ENCODE measurements at places on chromosomes 12 and 14.

DNA sequence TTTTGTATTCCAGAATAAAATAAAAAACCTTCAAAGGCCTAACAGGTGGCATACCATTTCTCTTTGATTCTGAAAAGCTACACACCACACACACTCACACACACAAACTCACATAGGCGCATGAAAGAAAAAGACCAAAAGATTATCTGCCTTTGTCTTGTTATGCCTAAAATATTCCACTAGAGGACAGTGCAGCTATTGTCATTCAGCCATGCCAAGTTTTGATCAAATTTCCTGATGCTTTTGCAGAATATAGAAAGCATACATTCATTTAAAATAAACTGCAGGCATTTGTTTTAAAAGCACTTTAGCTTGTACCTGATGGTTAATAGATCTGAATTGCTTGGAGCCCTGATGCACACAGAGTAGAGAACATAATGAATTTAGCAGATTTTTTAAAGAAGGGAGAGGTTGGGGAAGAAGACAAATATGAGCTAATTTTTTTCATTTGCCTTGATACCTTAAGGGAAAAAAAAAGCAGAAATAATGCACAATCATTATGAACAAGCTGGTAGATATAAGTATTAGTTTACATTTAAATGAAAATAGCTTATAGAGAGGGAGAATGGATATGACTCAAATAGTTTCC lies 1766.9 kb upstream of the SEL1L start:
- DNase-seq = peak; percentile 76

DNA sequence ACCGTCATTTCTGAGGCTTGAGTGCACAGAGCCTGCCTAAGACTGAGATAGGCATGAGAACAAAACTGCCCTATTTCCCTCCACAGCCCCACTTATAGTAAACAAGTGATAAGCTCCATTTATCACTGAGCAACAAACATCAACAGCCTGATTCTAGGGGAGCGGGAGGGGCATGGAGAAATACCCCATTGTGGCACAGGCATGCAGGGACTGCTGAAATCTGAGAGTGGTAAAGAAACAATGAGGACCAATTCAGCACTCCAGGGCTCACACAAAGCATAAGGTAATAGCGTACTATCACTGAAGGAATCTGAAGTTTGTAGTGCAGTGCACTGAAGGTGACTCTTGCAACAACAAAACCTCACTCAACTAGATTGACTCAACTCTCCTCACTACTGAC lies 186.7 kb downstream of the ANO2 start:
- DNase-seq = no peak

DNA sequence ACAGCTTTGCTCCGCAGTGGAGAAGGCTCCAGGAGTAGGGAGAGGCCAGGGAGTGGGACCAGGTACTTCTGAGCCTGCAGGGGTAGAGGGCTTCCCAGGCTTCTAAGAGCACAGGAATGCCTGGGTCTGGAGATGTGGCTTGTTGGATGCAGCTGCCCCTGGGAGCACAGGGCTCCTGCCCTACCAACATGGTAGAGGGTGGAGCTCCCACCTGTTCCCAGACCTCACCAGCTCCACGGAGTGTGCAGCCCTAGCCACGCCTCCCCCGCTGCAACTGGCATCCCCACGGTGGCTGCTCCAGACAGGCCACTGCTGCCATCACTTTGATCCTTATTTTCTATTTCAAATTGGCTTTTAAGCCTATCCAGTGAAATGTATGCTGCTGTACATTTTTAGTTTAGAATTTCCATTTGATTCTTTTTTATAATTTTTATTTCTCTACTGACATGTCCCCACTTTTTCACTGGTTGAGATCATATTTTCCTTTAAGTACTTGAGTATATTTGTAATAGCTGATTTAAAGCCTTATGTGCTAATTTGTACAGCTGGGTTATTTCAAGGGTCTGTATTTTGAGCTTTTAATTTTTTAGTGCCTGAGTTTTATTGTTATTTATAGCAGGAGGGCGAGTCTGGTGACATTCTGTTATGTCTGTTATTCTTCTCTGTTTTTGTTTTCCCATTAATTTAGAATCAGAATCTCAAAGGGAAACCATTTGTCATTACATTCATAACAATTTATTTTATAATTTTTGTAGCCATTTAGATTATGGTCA lies 78.0 kb downstream of the DERA start:
- DNase-seq = no peak

- DNase-seq = peak; percentile 12
Measured at GRCh38 chr12:58138424-58138823, 197.1 kb downstream of the ATP23 start.

GRCh38 chr12:1827826-1828805 lies 7.8 kb downstream of the LRTM2 start:
- DNase-seq = no peak

DNA sequence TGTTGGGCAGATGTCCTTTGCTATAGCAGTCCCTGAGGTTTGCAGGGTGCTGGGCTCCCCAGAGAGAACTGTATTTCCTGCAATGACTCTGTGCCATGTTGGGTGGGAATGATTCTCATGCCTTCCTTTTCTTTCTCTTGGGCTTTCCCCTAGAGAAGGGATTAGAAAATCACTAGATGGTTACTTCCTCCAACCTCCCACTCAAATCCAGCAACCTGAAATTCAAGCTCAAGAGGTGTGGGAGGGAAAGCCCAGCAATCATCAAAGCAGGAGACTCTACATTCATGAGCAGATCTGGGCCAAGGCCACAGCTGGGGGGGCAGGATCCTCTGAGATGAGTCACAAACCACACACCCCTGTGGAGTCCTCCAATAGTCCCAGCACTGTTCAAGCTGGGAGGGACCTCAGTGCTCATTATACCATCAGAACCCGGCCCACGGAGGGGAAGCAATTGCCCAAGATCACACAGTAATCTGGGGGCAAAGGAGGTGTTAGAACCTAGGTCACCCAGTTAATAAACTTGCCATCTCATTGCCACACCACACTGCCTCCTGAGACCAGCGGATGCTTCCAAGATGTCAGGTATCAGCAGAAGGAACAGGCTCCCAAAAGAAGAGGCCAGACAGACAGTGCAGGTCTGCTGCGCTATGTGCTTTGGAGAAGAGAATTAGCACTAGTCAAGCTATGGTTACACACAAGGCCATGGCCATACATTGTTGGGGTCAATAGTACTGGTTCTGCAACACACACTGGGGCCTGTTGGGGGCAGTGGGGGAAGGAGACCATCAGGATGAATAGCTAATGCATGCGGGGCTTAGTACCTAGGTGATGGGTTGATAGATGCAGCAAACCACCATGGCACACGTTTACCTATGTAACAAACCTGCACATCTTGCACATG lies 65.7 kb downstream of the TTC9 start:
- peak; percentile 8 for DNase-seq

GRCh38 chr14:24270537-24271133 lies 762 bp downstream of the RABGGTA start:
- DNase-seq = no peak

DNA sequence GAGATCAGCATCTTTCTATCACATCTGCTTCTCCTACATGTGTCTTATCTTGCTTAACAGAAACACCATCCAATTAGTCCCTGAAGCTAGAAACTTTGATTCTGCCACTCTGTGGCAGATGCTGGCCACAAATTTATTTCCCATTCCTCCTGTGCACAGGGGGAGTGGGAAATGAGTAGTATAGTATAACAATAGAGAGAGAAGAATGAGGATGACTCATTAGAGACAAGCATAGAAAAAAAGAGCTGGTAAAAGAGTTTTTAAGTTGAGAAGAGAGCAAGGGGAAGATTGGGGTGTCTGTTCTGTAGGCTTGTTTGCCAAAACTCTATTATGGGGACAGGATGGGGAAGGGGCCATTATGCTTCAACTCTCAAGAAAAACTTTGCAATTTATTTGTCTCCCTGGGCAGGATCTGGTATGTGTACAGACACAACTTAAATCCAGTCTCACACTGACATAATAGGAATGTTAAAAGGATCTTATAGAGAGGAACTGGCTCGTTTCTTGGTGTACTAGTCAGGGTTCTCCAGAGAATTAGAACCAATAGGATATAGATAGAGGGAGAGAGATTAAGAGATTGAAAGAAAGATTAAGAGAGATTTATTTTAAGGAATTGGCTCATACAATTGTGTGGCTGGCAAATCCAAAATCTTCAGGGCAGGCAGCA lies 142.6 kb upstream of the CPSF6 start:
- DNase-seq = peak; percentile 39

DNA sequence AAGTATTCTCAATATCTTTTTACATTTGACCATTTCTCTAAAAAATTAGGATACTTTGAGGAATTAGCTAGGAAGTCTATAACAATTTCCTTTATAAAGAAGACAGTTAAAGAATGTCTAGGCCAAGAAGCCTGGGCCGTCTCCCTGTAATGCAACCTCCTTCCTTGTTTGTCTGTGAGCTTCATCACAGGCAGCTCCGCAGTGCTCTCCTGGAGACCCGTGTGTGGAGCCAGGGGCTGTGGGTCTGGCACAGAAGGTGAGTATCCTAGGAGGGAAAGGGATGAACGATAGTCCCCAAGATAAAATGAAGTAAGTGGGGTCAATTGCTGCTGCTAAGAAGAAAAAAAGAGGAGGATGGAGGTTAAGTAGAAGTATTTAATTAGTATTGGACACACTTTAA lies 31.8 kb upstream of the ATP23 start:
- DNase-seq = no peak

DNA sequence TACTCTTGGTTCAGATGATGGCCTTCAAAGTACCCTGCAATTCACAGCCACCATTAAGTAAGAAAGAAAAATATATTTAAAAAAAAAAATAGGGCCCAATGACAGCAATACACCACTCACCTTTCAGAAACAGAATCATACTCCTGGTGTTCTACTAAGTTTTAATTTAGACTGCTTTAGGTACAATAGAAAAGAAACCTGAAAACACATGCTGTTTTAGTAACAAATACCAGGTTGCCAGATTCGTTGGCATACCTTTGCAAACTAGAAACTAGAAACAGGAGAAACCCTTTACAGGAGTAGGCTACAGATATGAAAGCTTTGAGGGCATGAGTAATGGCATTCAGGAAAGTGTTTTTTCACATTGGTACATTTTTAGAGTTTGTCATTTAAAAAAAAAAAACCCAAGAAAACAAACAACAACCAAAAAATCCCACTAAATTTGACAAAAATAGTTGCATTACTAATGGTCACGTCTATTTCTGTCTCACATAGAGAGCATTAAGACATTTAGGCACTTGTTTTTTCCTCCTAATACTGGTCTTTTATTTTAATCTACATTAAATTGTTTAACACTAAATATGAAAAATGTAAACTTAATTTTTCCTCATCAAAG lies 4.0 kb downstream of the SIX1 start:
- no peak for DNase-seq

DNA sequence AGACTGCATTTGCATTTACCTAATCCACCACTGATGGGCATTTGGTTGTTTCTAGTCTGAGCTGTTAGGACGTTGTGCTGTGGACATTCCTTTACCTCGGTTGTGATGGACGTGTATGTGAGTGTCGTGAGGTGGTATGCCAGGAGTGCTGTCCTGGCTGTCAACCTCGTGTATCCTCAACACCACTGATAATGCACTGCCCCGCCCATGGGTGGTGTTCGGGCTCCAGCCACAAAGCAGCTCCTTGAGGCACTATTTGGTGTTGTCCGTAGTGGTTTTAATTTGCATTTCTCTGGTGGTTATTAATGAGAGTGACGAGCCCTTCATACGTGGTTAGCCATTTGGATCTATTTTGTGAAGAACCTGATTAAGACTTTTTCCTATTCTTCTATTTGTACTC lies 87.6 kb downstream of the PPP2R5C start:
- DNase-seq = no peak

GRCh38 chr12:122032580-122032979 lies 10.9 kb downstream of the BCL7A start:
- DNase-seq = no peak

- no peak for DNase-seq
Measured at GRCh38 chr14:90753456-90754005, 62.7 kb downstream of the TTC7B start.

DNA sequence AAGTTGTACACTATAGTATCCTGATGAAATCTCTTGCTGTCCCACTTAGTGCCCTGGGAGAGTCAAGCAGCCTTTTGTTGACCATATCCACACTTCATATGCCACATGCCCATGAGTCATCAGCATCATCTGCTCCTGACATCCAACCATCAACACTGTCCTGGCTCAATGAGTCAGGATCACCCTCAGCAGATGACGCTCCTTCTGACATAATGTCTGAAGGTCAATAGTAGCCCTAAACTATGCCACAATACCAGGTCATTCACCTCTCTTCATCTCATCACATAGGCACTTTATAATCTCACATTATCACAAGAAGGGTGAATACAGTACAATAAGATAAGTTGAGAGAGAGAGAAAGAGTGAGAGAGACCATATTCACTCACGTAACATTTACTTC lies 369.0 kb upstream of the FAR2 start:
- DNase-seq = no peak

GRCh38 chr12:30794591-30795409 lies 40.0 kb upstream of the CAPRIN2 start:
- DNase-seq = peak; percentile 56

GRCh38 chr12:48938805-48939204 lies 13.5 kb upstream of the FKBP11 start:
- no peak for DNase-seq

DNA sequence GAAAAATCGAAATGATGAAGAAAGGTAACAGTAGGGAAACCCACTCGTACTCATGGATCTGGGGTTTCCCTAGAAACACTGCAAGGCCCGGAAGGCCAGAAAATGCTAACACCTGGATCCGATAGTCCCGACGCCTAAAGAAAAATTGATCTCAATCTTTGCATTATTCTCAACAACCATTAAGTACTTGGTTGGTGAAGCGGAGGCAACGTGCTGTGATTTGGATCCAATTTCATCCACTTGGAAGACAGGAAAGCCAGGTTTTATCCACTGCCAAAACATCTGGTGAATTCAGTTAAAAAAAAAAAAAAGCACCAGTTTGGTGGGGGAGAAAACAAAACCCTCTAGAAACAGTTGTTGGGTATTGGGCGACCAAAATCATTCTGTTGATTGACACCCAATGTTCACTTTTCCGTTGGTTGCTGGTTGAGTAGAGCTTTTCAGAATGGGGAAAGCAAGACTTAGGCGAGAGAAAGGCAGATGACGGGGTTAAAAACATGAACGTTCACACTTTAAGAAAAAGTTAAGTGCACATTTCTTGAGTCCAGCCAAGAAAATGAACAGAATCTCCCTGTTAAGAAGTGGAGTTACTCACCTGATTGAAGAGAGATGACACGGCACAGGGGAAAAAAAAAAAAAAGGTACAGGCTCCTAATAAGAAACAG lies 41.9 kb upstream of the MED13L start:
- peak; percentile 34 for DNase-seq

DNA sequence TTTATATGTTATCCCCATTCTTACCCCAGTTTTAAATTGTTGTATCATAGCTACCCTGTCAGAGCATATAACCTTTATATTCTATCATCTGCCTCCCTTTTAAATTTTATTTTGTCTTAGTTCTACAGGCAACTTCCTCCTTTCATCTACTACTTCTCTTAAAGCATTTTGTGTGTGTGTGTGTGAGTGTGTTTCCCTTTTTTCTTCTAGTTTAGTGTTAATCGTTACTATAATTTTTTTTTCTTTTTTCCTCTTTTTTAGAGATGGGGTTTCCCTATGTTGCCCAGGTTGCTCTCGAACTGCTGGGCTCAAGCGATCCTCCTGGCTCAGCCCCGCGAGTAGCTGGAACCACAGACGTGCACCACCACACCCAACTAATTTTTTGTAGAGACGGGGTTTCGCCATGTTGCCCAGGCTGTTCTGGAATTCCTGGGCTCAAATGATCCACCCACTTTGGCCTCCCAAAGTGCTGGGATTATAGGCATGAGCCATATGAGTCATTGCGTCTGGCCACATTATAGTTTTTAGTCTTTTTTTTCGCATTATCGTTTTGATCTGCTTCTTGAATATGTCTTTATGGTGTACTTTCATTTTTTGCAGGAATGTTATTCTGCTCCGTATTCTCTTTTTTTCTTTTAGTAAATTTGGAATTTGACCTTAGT lies 33.1 kb upstream of the FBXO34 start:
- no peak for DNase-seq

All from adipocyte (in vitro differentiated cells).